Lung (tissue), 17 donors: ENCODE measurements at places on chromosomes 16 and 17.

GRCh38 chr16:31505483-31505882 lies 2.7 kb downstream of the RUSF1 start:
- DNase-seq, result no peak

DNA sequence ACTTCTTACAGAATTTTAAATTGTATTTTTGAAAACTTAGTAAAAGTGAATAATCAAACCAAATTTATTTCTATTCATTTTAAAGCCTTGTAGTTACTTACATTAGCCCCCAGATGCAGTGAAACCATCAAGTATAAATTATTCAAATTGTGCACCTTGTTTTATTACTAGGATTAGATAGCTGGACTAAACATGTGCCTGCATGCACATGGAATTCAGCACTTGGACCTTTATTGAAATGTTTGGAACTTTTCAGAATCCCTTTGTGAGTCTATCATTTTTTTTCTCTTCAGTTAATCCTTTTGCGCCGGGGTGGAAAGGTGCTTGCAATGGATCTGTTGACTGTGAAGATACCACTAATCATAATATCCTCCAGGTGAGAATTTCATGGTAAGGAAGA lies 4.7 kb downstream of the ZPBP2 start:
- DNase-seq, result no peak

GRCh38 chr16:2790631-2791030 lies 3.3 kb upstream of the PRSS33 start:
- DNase-seq, result no peak

DNA sequence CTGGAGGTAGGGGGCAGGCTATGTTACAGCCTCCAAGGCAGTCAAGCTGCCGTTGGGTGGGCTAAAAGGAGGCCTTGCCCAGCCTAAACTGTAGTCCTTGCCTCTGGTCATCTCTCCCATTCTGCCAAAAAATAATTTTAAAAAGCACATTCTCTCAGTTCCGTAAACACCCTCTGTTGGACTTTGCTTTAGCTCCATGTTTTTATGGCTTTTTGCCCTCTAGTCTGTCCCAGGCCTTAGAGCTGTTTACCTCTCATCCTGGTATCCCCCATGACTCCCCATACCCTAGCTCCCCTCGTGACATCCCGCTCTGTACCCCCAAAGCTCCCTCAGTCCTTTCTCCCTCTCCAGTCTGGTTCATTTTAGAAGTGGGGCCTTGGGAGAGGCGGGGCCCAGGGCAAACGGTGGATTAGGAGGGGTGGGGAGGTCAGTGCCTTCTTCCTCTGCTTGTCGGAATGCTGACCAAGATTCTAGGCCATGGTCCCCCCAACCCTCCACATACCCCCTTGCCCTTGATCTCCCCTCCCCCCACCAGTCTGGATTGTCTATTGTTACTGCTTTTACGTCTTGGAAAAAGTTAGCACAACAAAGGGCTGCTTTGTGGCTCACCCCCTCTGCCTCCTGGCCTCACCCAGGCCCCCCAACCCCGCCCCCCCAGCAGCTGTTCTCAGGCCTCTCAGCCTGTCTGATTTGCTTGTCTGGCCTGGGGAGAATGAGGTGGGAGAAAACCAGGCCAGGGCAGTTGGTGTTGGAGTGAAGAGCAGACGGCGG lies 18.4 kb downstream of the GJD3 start:
- DNase-seq, result no peak

- peak; percentile 70 for DNase-seq
These were observed 53.7 kb downstream of the RPH3AL start for GRCh38 chr17:298791-299450.

DNA sequence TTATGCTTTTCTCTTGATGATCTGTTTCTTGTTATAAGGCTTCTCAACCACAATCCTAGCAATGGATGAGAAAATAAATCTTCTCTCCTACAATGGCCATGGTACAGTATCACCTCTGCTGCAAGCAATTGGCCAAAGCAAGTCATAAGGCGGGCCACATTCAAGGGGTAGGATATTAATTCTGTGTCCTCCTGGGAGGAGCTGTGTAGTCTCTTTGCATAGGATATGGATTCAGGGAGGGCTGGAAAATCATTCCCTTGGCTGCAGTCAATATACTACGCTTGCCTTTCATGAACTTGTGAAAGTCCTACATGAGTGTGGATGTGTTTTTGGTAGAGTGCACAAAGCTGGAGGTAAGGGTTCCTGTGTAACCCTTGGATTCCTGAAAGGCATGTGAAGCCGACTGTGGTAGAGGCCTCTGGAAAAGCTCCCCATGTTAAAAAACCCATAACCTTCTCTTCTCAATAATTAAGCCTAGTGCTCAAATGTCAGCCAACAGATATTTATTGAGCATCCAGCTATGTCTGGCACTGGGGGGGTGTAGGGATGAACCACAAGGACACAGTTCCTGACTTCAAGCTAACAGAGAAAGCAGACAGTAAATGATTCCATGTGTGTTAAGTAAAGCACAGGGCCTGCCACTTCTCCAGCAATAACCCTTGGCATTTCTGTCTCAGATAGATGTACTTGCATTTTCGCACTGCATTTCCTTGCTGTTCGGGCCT lies 147.6 kb upstream of the HS3ST3A1 start:
- peak; percentile 37 for DNase-seq

GRCh38 chr17:42422958-42423712 lies at the start of gene CAVIN1:
Gene CAVIN1 (minus strand): TSS chr17:42423256. CDS start chr17:42423097, 159 bp downstream.
- peak; percentile 99 for DNase-seq

DNA sequence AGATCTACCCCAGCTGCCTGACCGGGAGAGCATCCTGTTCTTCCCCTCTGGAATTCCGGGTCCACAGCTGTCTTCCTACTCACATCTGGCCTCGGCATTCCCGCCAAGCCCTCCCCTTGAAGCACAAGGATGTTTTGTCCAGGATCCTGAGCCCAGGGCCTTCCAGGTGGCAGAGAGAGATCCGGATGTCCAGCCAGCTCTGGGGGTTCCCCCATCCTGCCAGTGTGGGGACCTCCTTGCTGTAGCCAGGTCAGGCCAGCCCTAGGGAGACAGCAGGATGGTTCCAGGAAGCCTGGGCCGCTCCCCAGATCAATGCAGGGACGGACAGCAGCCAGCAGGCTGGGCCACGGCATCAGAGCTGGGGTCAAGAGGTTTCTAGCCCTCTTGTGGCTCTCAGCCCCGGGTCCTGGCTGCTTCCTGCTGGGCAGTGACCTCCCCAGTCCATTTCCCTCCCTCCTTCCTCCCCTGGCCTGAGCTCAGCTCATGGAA lies 55.3 kb downstream of the SOCS3 start:
- no peak for DNase-seq
